CD4-positive, CD25-positive, alpha-beta regulatory T cell (primary cell): ENCODE measurements at places on chromosomes 6 and 20. TPM values are rescaled to one million over a fixed set of nuclear protein-coding genes. Genes with fewer than 3 reads are reported as not detected.

Gene VGLL2
- not detected for total RNA-seq

GRCh38 chr6:157789861-157790260, 33.2 kb upstream of the SNX9 start:
- DNase-seq, result no peak

DNA sequence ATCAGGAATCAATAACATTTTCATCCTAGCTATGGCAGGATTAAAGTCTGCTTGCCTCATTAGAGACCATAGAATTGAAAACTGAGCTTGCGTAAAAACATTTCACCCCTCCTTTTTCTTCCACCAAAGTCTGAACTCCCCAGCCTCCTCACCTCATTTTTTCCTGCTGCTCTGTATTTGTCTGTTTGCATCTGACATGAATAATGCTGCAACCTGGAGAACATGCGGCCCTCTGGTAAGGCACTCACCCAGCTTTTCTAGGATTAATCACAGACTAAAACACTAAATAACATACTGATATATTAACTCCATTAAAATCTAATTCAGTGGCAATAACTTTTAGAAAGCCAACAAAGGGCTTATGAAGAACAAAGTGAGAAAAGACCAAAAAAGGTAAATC, 677.7 kb upstream of the NRSN1 start:
- DNase-seq, result no peak

Gene NELFE
- total RNA-seq, result 51.4 TPM

DNA sequence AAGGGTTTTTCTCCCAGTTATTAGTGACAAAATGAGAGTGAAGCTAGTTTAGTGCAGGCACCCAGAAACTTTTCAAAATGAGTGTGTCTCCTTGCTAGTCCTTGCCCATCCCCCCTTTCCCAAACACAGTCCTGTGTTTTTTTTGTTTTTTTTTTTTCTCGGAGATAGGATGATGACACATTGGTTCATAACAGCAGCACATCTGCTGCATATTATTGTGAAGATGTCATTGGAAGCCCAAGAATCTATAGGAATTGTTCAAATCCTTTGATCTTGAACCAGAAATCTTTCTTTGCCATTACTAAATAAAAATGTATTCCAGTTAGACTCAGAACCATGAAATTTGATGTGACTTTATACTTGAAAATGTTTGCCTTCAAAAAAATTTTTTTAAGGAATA, 162.4 kb downstream of the FRK start:
- no peak for DNase-seq
